A549 treated with ZK216348 at 1 μM for 4 hours (cell line): ENCODE measurements at places on chromosomes 2 and 18. TPM values are rescaled to one million over a fixed set of nuclear protein-coding genes. Genes with fewer than 3 reads are reported as not detected.

The HOXD10 gene
- 5.5 to 7.6 TPM (median 6.7 TPM) in 5 replicates for total RNA-seq

The CIB4 gene
- 0.44 to 0.93 TPM (median 0.52 TPM) in 3 of 5 replicates, not detected in the others for total RNA-seq

The RGPD4 gene
- 0.04 to 0.16 TPM (median 0.10 TPM) in 4 of 5 replicates, not detected in the other for total RNA-seq

The GPR45 gene
- total RNA-seq = not detected in 5 replicates

The UGT1A10 gene
- 0.18 to 0.52 TPM (median 0.23 TPM) in 3 of 5 replicates, not detected in the others for total RNA-seq

The KCTD1 gene
- total RNA-seq = 28.7 to 38.6 TPM (median 37.0 TPM) in 5 replicates

The NMS gene
- total RNA-seq = not detected in 5 replicates

The AQP12B gene
- total RNA-seq = not detected in 5 replicates

The MYCN gene
- not detected in 5 replicates for total RNA-seq
